GDM1 (cell line): ENCODE measurements at places on chromosomes 13 and 19.

- no peak for DNase-seq
Measured at GRCh38 chr13:97114651-97115050, 107.5 kb upstream of the MBNL2 start.

- no peak for DNase-seq
Measured at GRCh38 chr19:49436381-49437017, 4.8 kb downstream of the SLC17A7 start.

DNA sequence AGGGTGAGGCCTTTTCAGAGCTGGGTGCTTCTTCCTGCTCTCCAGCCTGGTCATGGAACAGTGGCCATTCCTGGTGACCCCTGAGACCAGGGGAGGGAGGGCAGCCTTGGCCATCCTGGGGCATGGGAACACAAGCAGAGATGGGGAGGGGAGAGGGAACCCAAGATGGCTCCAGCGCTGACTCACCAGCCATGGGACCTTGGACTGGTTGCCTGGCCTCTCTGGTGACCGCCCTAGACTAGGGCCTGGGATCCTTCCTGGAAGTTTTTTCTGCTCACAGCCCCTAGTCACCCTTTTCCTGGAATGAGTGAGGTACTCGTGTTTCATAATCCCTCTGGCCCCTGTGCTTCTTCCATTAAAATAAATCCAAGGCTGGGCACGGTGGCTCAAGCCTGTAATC lies 3.3 kb upstream of the OPA3 start:
- DNase-seq, result no peak

DNA sequence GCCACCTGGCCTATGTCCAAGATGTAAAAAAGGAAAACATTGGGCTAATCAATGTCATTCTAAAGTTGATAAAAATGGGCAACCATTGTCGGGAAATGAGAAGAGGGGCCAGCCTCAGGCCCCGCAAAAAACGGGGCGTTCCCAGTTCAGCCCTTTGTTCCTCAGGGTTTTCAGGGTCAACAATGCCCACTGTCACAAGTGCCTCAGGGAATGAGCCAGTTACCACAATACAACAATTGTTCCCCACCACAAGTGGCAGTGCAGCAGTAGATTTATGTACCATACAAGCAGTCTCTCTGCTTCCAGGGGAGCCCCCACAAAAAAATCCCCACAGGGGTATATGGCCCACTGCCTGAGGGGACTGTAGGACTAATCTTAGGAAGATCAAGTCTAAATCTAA lies 112.5 kb downstream of the ZNF486 start:
- DNase-seq, result no peak

DNA sequence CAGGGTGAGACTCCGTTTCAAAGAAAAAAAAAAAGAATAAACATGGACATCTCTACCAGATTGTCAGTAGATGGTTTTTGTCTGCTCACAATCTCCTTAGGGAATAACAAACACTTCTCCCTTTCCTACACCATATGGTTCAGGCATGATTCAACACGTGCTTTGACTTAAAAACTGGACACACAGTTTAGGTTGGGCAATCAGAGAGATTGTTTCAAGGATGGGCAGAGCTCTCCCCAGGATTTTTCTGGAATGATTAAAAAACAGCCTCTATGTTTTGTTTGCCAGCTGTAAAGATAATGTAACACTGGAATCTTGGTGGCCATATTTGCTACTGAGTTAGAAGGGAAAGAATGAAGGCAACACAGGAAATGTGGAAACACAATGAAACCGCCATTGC lies 150.1 kb upstream of the TSC22D1 start:
- DNase-seq, result no peak

GRCh38 chr19:3234800-3235199 lies 10.3 kb downstream of the CELF5 start:
- no peak for DNase-seq

- DNase-seq, result no peak
Measured at GRCh38 chr19:55231391-55232285, 3.1 kb upstream of the TMEM86B start.
